Left lung (tissue), 14 donors: ENCODE measurements at places on chromosomes 1 and 21. TPM values are rescaled to one million over a fixed set of nuclear protein-coding genes. Genes with fewer than 3 reads are reported as not detected.

The SRRM1 gene
- polyA plus RNA-seq = 183 TPM

The HMGB4 gene
- polyA plus RNA-seq = not detected

The ITGB2 gene
- 10.8 TPM for polyA plus RNA-seq

The PCBP3 gene
- polyA plus RNA-seq = 2.2 TPM

The SRM gene
- polyA plus RNA-seq = 52.2 TPM

The ACTL8 gene
- polyA plus RNA-seq = not detected

The RYR2 gene
- polyA plus RNA-seq = 9.4 TPM

The ENAH gene
- polyA plus RNA-seq = 228 TPM

The OR2G2 gene
- polyA plus RNA-seq = not detected

The MAEL gene
- 0.47 TPM for polyA plus RNA-seq

The GJB3 gene
- polyA plus RNA-seq = 0.15 TPM

The S100A2 gene
- 0.99 TPM for polyA plus RNA-seq

The ADCY10 gene
- polyA plus RNA-seq = 0.11 TPM
